Omental fat pad (tissue), 4 donors: ENCODE measurements at places on chromosomes 7 and 10. TPM values are rescaled to one million over a fixed set of nuclear protein-coding genes. Genes with fewer than 3 reads are reported as not detected.

The TMEM236 gene
- 4.1 TPM for total RNA-seq

The SPDYE18 gene
- not detected for total RNA-seq

The ASZ1 gene
- total RNA-seq: not detected

The ANKRD16 gene
- total RNA-seq: 8.7 TPM

GRCh38 chr10:126634911-126635310 lies 35.6 kb downstream of the C10orf90 start:
- no peak for DNase-seq

DNA sequence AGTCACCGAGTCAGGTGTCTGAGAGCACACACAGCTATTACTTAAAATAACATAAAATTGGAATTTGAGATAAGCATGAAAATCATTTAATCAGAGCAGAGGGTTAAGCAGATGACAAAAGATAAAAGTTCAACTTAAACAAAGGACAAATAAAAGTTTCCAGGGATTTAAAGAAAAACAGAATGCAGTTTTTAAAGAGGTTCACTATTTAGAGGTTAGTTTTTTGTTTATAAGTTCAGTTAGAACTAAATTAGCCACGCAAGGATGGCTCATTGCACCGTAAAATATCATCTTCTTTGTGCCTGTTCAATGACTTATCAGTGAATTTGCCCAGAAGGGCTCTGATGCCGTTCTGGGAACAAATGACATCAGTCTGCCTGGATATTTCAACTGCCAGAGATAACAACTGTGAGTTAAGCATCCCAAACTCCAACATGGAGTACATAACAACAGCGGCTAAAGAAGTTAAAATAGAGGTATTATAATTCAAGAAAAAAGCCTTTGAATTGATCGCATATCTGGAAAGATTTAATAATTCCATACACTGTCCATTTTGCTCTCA lies 107.8 kb downstream of the ANK3 start:
- no peak for DNase-seq

- DNase-seq: peak; percentile 34
These were observed 26.4 kb downstream of the CDK6 start for GRCh38 chr7:92809760-92810573.

- DNase-seq: peak; percentile 44
These were observed 1.1 kb downstream of the WASL start for GRCh38 chr7:123747620-123748141.

- DNase-seq: no peak
These were observed 25.7 kb upstream of the GTF2IRD1 start for GRCh38 chr7:74428023-74428422.

DNA sequence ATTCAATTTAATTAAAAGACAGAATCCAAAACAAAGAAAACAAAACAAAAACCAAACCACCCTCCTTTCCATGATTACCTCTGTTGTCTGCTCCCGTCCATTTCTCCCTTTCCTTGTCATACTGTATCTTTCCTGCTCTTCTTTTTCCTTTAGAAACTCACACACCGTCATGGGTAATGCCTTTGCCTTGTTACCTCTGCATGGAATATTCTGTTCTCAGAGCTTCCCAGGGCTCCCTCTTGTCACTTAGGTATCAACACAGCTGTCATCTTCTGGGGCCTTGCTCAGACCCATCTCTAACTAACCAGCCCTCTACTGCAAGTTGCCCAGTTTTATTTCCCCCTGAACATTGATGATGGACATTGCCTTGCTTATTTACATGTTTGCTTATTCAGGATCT lies 30.2 kb upstream of the GIMAP8 start:
- DNase-seq: no peak

GRCh38 chr7:114802632-114803031 lies 119.3 kb upstream of the MDFIC start:
- no peak for DNase-seq

DNA sequence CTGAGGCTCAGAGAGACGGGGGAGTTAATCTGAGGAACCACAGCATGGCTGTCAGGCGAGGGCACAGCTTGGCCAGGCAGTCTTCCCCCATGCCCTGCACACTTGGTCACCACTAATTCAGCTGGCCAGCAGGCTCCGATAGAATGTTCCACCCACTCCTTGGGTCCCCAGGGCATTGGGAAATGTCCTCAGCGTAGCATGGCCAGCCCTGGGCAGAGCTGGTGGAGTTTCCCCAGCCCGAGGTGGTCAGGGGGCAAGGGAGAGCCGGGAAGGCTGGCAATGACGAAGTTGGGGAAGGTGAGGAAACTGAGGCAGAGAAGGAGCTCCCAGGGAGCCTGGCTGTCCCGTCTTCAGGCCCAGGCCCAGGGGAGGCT lies 12.1 kb upstream of the GRIFIN start:
- no peak for DNase-seq

DNA sequence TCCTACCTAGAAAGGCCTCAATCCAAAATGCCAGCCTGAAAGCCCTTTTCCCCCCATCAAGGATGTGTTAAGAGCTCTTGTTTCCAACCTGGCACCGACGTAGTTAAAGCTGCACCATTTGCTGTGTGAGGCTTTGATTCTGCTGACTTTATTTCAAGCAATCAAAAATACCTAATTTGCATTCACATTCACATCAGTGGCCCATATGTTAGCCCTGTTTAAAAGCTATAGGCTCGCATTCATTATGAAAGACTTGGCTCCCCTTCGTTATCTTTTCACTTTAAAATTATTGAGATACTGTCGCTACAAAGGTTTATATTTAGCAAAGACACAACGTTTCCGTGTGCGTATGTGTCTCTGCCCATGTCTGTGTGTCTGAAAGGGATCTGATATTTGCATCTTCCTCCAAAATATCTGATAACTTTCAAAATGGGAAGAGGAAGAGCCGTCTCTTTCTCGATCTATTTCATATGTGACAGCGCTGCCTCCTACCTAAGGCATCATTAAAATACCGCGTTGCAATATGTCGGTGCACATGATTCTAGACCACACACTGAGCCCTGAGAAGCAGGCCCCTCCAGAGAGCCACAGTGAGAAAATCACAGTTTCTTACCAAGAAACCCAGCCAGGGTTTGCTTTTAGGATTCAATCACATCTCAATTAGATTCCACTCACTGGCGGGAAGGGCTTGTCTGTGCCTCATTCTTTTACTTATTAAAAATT lies 57.1 kb upstream of the ITPRID1 start:
- no peak for DNase-seq
